Right forelimb (tissue), 1 donor: ENCODE measurements at places on chromosomes 13 and 19.

DNA sequence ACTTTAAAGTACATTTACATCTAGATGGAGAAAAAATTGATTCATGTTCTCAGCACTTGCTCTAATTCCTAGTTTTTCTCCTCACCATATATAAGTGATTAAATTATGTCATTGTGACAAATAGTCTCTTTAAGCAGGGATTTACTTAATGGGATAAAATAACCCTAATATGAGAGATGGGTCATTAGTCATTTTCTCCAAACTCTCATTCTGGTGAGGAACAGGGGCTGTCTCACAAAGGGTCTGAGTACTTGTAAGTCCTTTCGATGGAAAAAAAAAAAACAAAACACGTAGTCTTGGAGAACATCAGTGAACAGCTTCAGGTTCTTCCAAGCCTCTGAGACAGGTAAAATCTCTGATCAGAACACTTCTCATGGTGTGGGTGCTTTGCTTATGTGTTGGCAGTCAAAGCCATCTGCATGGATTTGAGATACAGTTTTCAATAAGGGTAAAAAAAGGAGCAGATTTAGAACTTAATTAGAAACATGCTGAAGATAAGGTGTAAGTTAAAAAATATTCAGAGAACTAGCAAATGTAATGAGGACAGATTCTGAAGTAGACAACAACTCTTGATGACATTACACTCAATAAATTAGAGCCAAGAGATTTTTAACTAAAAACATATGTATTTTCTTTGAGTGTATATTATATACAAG lies 1668.9 kb upstream of the MIR17HG start:
- DNase-seq: no peak

GRCh38 chr19:32976223-32976805 lies 4.3 kb downstream of the FAAP24 start:
- peak; percentile 78 for DNase-seq

DNA sequence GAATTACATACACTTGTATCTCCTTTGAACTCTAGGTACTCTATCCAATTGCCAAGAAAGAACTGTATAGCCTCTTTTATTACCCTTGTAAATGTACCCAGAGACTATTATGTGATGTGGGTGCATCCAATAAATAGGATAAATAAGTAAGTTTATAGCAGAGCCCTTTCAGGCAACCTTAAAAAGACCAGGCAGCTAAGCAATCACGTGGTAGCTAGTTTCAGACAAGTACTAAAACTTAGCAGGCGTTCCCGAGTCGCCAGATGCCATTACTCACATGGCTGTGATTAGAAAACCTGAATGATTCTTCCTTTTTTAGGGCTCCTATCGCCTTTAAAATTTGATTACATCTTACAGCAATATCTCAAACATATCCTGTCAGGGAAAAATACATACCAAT lies 1303.0 kb downstream of the EFNB2 start:
- DNase-seq: no peak

DNA sequence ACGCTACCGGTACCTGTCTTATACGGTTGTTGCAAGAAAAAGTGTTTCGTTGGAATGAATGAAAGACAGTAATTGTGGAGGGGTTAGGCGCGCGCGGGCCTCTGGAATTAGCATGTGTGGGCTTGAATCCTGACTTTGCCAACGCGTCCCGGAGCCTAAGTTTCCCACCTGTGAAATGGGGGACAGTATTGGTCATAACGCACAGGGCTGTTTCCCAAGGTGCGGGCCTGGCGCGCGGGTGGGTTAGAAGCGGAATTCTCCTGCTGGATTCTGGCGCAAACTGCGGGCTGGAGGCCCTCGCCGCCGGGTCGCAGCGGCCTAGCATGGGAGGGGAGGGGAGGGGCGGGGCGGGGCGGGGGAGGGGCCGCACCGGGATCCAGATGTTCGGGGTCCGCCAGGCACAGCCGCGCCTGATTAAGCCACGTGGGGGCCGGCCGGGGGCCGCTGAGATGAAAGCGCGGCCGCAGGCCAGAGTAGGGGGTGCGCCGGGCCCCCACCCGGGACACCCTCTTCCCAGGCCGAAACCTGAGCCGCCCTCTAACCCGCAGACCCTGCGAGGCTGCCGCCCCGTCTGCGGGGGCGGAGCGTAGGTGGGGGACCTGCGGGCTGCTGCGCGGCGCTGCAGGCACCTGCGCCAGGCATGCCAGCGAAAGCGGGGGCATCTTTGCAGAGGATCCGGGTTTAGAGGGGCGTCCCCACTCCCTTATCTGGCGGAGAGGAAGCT lies 1.2 kb upstream of the TMEM59L start:
- DNase-seq: no peak

- no peak for DNase-seq
These were observed 70.6 kb upstream of the SERP2 start for GRCh38 chr13:44302940-44303575.

- no peak for DNase-seq
These were observed 627 bp downstream of the GCDH start for GRCh38 chr19:12891553-12892021.

- DNase-seq: no peak
These were observed 2662.4 kb upstream of the PCDH20 start for GRCh38 chr13:64078025-64078424.

GRCh38 chr13:31090961-31091624 lies 70.6 kb downstream of the HSPH1 start:
- DNase-seq: peak; percentile 57

GRCh38 chr19:51138549-51138979 lies 3.5 kb upstream of the SIGLEC7 start:
- no peak for DNase-seq

- no peak for DNase-seq
These were observed 9.9 kb downstream of the LYL1 start for GRCh38 chr19:13092606-13093235.

DNA sequence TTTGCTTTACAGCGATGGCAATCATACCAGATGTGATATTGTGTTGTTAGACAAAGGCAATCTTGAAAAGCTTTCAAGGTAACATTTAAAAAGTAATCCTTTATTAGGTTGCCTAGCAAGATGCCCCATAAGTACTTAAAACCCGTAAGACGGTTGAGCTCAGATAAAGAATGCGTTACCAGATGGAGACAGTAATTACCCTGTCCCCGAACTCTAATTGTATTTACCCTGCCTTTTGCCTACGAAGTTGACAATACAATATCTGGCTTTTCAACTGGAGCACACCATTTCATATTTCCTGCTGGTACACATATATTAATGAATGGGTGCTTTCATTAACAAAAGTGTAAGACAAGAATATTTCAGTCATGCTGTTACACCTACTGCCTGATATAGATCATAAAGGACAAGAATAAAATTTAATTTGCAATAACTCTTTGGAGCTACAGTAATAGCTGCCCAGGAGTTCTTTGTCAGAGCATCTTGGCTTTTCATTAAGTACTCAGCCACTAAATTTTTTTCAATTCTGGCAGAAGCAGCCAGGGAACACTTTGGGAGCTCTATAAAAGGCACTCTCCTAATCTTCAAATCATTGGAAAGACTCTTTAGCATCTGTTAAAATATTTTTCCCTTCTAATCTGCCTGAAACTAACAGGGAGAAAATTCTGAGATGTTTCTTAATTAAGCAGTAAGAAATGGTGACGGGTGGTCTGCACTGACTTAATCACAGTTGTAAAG lies 63.8 kb downstream of the DCT start:
- no peak for DNase-seq

- no peak for DNase-seq
These were observed 47.4 kb upstream of the PCDH20 start for GRCh38 chr13:61463024-61463423.

- DNase-seq: no peak
These were observed 20.5 kb upstream of the FBXO27 start for GRCh38 chr19:39052846-39053245.

DNA sequence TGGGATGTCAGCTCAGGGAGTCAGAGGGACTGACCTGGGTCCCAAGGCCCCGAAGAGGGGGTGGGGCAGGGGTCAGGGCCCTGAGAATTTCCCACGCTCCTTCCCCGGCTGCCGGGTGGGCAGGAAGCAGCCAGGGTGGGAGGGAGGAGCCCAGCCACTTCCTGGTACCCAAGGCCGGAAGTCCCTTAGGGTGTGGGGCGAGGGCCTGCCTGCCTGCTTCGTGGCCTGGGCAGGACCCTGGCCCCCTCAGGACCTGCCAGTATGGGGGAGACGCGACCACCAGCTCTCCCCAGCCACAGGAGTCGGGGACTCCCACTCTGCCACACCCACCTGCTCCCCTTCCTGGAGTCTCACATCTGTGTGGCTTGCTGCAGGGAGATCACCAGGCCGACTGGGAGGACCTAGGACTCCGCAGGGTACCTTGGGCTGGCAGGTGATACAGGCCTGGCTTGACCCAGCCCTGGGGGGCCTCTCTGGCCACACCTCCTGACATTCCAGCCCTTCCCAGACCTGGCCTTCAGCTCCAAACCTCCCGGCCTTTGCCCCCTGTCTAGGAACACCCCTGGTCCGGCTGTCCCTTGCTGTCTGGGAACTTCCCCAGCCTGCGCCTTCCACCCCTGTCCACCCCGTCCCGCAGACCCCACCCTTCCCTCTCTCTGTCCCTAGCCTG lies 9.8 kb upstream of the CIRBP start:
- no peak for DNase-seq
